Activated naive CD8-positive, alpha-beta T cell treated with anti-CD3 and anti-CD28 coated beads, Interleukin-2, amount 10 ng/mL, durations not matched to agents 7 days and 5 days (primary cell): ENCODE measurements at places on chromosomes 3 and 15.

GRCh38 chr3:72449551-72449950 lies 398.7 kb downstream of the SHQ1 start:
- no peak for DNase-seq

GRCh38 chr3:144052275-144052674 lies 80.7 kb downstream of the DIPK2A start:
- no peak for DNase-seq

DNA sequence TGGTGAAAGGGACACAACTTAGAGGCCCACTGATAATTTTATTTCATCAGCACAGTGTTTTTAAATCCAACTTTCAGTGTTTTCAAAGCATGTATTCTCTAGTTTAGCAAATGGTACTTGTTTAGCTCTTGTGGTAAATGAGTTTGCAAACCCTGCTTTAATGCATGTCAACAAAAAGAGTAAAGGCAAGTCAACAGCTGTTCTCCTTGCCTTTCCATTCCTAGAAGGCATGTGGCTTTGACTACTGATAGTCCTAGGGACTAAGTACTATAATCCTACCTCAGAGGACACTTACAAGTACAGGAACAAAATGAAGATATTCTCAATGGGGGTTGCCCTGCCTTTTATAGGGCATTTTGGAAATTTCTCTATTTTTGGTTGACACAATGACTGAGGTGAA lies 13.1 kb downstream of the NPTN start:
- DNase-seq, result no peak

GRCh38 chr3:98574132-98574531 lies 19.3 kb downstream of the CPOX start:
- no peak for DNase-seq

DNA sequence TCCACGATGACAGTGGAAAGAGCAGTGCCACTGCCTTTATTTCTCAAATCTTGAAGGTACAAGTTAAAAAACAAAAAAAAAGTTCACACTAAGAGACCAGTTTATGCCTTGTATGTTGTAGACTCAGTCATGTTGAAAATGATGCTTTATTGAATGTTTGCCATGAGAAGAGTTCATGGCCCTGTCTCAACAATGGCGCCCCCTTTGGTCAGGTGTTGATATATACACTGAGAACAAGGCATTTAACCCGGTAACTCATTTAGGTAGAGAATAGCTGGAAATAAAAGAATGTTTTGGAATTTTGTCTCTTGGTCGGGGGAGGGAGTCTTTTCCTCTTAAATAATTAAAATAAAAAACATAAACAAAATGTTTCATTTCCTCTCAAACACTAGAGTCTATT lies 145.6 kb upstream of the SLC2A2 start:
- DNase-seq, result no peak

- DNase-seq, result no peak
Observed at GRCh38 chr15:49622561-49622960, 1.7 kb downstream of the DTWD1 start.

- DNase-seq, result no peak
Observed at GRCh38 chr3:107910713-107911259, 180.0 kb downstream of the CD47 start.

- DNase-seq, result no peak
Observed at GRCh38 chr3:109339197-109339596, 1.9 kb upstream of the DPPA4 start.

GRCh38 chr15:41870689-41871081 lies 23.2 kb downstream of the SPTBN5 start:
- DNase-seq, result peak; percentile 50

DNA sequence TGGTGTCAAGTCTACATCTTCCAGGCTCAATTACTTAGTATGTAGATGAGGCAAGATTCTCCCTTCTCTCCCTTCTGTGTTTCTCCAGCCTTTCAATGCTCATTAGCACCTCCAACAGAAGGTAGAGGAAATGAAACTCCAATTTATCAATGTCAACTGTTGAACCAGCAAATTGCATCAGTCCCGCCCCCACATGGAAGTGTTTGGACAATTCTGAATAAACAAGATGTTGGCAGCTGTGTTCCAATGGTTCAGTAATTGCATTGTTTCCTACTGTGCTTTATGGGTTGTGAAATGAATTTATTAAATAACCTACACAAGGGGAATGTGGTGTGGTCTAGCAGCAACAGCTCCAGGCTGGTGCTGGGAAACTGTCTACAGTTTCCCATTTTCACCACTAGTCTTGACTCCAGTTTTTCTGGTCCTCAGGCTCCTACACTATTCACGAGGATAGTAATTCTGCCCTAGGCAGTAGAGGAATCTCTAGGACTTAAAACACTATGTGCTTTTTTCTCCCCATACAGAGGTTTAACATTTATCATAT lies 91.9 kb downstream of the MB21D2 start:
- no peak for DNase-seq

DNA sequence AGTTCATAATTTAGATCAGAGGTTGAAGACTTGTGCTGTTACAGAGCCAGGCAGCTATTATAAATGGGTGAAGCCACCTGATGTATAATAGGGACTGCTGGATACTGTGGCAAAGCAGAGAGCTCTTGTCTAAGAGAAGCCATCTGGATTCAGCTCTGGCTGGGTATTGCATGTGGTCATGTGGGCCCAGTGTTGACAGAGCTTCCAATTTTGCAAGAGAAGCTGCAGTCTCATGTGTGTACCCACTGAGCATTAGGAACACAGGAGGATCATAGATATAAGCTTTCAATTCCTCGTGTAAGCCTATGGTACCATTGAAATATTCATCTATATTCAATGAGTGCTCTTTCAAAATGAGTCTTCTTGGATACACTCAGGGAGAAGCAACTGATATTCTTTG lies 303.9 kb upstream of the SLCO3A1 start:
- no peak for DNase-seq

DNA sequence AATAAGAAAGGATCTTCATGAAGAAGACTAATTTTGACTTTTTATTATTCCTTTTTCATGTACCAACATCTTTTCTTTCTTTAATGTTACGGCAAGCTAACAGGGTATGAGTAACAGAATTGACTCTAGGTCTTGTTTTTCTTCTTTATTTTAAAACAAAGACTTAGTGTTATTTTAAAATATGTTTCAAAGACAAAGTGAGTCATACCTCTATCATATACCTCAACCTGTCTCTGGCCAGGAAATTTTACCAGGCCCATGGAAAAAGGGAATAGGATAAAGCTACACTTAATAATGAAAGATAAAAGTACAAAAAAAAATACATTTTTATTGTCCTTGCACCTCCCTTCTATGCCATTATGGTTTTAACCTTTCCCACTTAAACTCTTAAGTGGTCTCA lies 57.4 kb downstream of the ZNF148 start:
- no peak for DNase-seq

DNA sequence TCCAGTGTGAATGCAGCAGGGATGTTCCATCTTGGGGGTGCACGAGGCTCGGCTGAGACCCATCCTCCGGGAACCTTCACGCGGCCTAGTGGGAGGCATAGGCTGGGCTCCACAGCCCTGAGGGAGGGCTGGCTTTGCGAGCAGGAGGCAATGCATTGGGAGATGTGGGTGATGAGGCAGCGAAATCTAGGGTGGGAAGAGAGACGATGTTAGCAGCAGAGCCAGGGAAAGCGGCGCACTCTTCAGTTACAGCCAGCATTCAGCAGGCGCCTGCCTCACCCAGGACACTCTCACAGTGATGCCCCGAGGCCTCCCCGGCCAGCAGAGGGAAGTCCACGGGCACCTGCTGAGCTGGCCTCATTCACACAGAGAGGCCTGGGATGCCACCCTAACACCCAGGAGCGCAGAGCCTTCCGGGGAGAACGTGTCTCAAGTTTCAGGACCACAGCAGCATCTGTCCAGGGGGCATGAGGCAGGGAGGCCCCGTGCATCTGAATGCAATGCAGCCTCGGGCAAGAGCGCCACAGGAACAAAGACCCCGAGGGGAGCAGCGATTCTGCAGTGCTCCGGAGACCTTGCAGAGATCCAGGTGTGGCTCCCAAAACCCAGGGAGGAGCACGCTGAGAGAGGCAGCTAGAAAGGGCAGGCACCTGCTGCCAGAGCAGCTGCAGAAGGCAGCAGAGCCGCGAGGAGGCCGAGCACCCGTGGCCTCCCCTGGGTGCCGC lies 102.4 kb downstream of the NUP210 start:
- no peak for DNase-seq

DNA sequence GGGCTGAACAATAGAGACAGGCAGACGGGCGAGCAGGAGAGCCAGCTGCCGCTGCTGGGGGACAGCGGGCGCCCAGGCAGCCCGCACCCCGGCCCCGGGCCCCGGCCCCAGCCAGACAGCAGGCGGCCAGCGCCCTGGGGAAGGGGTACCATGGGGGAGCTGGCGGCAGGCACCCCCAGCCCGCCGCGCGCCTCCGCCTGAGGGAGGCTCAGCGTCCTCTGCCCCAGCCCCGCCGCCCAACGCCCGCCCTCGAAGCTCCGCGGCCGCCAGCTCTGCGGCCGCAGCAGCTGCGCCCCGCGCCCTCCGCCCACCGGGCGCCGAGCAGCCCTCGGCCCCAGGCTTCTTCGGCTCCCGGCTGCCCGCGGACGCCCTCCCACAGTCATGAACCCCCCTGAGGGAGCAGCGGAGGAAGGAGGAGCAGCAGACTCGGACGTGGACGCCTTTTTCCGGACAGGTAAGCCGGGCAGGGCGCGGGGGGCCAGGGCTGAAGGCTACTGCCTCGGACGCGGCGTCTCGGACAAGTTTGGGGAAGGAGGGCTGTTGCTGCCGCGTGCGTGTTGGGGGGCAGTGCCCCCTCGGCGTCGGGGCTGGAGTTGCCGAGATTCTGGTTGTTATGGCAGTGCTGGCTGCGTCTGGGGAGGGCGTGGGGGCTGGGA lies 41.6 kb upstream of the ROPN1 start:
- peak; percentile 35 for DNase-seq

DNA sequence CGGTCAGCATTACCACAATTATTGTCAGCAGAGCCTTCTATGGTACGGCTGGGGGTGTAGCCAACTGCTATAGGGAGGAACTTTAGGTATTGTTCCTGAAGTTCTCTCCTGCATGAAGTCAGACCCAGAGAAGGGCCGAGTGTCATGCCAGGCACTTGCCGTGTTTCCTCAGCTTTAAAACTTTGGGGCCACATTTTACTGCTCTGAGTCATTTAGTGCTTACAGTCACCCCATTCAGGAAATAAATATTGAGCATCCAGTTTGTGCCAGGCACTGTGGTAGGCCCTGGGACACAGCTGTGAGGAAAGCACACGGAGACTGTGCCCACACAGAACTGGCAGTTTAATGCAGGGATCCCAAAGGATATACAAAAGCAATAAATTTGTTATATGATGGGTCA lies 54.5 kb upstream of the APEH start:
- no peak for DNase-seq

GRCh38 chr3:24047513-24047912 lies 102.4 kb downstream of the NR1D2 start:
- no peak for DNase-seq

- DNase-seq, result no peak
Observed at GRCh38 chr3:69219101-69219708, 96.8 kb upstream of the LMOD3 start.

DNA sequence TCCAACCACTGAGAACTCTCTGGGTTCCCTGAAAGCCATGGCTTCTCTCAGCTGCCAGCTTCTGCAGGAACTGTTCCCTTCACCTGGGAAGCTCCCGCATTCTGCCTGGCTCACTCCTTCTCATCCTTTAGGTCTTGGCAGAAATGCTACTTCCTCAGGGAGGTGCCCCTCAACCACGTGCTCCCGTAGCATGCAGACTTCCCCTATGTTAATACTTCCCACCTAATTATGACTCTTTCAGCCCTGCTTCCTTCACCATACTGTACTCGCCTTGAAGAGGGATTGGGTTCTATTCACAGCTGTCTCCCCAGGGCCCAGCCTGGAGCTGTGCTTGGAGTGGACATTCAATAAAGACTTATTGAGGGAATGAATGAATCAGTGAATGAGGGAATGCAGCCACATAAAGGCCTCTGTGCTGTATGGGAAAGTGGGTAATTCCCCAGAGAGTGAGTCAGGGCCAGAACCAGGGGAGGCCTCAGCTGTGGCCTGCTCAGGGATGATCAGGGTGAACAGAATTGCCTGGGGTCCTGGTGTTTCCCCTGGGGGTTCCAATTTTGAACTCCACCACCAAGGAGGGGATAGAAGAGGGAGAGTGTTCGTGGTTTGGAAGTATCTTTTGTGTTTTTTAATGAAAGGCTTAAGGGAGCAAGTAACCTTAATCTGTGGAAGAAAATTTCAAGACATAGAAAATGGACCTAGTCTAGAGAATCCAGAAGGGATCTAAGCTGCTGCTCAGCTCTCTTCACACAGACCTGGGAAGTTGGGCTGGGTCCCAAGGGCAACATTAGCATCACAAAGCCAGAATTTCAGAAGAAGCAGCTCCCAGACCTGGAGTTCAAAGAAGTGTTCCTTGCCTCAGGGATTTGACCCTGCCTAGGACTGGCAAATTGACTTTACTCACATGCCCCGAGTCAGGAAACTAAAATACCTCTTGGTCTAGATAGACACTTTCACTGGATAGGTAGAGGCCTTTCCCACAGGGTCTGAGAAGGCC lies 14.6 kb upstream of the FAM107A start:
- DNase-seq, result no peak

DNA sequence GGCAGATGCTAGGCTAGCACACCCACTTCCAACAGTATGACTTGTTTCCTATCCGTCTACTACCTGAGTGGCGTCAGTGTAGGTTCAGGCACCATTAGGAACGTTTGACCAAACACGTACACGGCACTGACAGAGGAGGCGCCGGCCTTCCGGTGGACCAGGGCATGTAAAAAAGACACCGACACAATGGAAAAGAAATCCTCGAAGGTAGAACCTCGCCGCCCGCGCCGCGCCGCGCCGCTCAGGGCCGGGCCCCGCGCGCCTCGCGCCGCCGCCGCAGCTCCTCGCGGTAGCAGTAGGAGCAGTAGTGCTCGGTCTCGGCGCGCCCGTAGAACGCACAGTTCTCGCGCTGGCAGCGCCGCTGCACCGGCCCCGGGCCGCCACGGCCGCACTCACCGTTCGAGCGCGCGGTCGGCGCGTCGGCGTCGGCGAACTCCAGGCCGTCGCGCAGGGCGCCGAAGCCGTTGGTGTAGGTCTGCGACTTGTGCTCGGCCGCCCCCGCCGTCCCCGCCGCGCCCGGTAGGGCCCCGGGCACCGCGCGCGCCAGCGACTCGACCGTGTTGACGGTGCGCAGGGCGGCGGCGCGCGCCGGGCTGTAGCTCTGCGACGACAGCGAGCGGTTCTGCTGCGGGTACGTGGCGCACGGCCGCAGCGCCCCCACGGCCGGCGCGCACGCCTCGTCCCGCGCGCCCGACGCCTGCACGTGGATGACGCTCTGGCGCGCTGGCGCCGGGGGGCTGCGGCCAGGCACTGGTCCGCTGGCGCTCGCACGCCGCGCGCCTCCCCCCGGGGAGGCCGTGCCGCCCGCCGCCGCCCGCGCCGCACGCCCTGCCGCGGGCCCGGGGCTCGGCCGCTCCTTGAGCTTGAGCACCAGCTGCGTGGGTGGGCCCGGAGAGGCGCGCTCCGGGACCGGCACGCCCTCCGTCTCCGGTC lies 156.7 kb downstream of the KLF13 start:
- DNase-seq, result peak; percentile 73

GRCh38 chr3:186073641-186074040 lies 35.2 kb downstream of the ETV5 start:
- DNase-seq, result no peak

GRCh38 chr3:153621953-153622352 lies 459.9 kb downstream of the RAP2B start:
- no peak for DNase-seq

- no peak for DNase-seq
Observed at GRCh38 chr3:98744283-98744682, 18.9 kb upstream of the ST3GAL6 start.
